HEK293T (cell line): ENCODE measurements at places on chromosomes 2 and 18.

DNA sequence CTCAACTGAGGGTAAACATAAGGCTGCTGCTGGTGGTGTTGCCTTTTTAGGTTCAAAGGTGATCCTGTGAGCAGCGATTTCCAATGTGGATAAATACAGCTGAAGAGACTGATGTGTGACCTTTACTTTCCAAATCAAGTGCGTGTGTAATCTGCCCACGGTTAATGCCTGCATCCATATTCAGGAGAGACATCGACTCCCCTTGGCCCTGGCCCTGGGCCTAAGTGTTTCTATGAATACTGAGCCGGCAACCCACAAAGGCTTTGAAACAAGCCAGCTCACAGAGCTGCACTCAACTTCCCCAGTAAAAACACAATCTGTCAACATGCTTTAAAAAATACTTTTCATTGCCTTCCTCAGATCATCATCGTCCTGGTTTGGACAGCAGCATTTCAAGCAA lies 1026.6 kb downstream of the TMEM182 start:
- DNase-seq, result no peak

GRCh38 chr2:119483896-119484718 lies 40.2 kb downstream of the SCTR start:
- no peak for DNase-seq

- DNase-seq, result no peak
These were observed 164.2 kb upstream of the KLHL14 start for GRCh38 chr18:32937066-32937465.

- no peak for DNase-seq
These were observed 221.4 kb upstream of the TFPI start for GRCh38 chr2:187775651-187776050.

- DNase-seq, result no peak
These were observed 363.4 kb upstream of the SOX11 start for GRCh38 chr2:5328826-5329225.

- DNase-seq, result no peak
These were observed 49.6 kb upstream of the KLF7 start for GRCh38 chr2:207215308-207215707.

DNA sequence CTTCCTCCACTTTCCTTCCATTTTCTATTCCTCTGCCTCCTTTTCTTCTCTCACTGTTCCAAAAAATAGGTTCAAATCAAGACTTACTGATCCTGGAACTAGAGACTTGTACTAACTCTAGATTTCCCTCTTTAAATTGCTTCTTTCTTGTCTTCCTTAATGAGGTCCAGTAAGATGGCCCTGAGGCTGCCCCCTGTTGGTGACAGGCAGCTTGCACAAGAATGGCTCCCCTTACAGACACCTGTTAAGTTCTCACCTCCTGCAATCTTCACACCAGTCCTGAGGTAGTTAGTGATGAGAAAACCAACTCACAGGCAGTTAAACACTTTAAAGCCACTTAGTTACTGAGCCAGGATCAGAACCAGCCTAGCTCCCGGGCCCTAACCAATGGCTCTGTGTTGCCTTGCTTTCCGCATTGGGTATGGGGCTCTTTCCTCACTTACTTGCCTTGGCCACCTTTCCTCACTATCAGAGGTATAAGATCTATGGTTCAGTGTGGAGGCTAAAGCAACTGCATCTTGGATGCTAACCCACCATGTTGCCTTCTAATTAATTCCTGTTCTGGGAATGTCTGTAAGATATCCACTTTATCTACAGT lies 130.6 kb downstream of the AKAIN1 start:
- peak; percentile 7 for DNase-seq

GRCh38 chr2:31302940-31303563 lies 69.1 kb downstream of the EHD3 start:
- no peak for DNase-seq

DNA sequence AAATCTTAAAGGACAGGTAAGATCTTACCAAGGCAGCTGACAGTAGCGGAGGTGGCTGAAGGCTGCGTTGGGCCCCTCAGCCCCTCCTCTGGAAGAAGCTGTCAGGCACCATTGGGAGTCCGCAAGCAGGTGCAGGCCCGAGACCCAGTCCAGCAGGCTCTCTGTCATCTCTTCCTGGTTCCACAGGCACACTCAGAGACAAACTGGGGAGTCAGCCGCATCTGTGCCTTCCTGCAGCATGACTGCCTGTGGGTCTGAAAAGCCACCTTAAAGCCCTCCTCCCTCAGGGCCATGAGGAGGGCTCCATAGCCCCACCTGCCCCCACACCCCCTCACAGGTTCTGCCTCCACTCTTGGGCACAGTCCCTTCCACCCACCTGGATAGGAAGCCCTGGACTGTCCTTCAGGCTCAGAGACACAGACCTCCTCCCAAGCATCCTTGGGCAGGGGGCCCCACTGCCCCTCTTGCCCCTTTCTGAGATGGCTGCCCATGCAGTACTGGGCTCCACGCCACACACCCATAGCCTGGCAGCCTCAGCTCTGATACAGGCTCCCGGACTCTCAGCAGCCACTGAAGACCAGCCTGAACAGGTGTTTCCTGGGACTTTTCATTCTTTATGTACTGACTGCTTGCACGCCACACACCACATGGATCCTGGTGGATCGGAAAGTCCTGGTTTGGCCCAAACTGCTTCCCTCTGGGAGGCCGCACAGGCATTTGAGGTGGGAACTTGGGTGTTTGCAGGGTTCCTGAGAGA lies 239.8 kb downstream of the SEPTIN10 start:
- DNase-seq, result no peak

DNA sequence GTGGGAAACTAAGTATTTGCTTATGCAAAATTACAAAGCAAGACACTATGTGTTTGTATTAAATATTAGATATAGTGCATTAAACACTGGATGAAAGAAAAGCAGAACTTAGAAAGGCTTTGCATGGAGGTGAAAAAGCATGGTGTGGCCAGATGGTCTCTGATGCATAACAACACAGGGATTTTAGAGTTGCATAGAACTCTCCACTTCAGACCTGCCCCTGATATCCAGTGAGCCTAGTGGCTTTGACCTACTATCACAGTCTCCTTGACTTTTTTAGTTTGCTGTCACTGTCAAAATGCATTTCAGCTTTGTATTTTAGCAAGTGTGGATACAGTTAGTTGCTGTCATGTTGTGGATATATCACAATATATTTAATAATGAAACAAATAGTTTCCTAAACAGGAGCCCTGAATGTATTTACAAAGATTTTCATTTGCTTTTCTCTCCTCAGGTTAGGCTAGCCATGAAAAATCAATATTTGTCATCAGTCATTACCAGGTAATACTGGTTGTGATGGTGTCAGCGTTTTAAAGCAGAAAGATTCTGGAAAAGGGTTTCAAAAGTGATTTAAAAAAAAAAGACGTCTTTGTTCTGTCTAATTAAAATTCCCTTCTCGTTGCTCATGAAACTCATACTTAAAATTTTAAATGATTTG lies 5.2 kb downstream of the CSRNP3 start:
- DNase-seq, result no peak

DNA sequence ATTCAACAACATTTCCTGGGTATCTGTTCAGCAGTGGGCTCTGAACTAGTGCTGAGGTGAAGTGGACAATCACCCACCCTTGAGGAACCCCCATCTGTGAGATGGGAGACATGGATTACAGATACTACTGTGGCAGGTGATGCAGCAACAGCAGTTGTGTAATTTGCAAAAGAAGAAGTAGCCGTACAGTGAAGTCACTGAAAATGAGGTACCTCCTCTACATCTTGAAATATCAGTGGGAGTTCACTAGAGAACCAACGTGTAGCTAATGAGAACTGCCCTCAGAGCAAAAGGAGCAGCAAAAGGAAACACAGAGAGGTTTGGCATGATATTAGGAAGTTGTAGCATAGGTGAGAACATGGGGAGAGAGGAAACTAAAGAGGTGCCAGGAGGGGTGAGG lies 41.3 kb downstream of the VSNL1 start:
- DNase-seq, result no peak

DNA sequence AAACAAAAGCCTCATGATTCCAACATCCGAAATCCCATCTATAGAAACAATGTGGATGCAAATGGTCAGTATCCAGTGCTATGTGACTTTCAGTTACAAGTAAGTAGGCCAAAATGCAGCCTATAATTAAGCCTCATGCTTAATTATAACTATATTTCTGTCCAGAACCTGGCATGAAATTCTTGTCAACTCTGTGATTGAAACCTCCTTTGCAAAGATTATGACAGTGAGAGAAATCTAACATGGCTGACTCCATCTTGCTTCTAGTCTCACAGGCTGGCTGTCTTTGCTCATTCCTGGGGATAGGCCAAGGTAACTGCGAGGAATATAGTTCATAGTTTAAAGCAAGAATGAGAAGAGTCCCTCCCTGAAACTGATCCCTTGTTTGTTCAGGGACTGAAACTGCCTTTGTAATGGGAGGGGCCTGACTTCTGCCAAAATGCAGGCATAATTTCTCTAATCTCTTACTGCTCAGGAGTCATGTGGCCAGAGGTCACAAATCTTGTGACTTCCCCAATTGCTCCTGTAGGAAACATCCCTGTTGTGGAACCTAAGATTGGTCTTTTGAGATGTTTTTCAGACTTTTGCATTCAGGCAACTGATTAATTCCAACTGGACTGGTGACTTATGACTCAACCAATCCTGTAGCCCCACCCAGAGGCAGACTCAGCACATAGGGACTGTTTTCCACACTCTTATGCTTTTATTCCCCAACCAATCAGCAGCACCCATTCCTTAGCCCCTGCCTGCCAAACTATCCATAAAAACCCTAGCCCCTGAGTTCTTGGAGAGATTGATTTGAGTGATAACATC lies 84.5 kb upstream of the TLK1 start:
- no peak for DNase-seq

DNA sequence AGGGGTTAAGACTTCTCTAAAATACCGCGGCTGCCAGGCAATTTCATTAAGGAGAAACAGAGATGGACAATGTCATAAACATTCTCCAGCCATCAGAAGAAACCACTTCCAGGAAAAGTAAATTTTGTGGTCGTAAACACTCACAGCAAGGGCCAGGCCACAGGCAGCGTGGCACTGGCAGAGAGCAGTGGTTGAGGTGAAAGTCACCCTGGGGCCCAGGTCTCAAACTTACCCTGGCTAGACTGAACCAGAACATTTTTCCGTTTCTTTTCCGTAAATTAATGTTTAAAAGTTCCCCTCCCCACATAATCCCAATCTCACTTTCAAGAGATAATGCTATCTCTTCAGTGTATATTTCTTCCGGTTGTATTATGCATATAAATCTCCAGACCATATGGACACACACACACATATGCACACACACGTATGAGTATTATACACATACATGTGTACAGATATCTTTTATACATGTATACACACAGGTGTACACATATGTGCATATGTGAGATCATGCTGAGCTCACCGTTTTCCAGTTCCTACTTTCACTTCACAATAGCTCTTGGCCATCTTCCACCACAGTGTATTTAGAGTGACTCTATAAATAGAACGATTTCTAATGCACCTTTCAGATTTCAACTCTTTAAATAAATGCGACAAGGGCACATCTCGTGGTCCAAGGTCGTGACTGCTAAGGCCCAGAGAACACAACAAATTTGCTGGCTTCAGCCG lies 90.1 kb downstream of the MALT1 start:
- no peak for DNase-seq

DNA sequence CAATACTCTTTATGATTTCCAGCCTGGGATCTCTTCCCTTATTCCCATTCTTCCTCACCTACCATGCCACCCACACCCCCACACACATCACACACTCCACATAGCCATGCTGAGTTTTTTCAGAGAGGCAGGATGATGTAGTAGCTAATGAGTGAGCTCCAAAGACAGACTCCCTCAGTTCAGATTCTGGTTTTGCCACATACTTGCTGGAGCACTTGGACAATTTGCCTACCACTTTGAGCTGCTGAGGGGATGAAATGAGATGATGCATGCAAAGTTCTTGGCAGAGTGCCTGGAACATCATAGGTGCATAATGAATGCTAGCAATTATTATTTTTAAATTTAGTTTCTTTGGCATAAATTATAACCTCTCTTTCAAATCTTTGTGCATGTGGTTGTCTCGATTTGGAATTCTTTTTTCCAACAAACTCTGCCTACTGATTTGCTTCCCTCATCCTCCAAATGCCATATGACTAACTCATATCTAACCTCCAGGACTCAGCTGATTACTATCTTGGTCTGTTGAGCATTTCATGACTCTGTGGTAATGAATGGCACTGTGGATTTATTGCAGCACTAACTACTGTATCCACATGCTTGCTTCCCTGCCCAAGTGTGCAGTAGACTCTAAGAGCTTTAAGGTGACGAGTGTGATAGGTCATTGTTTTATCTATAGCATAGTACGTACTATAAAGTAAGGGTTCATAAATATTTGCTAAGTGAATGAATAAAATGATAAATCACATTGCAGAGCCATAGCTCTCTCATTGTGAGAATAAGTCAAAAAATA lies 99.1 kb downstream of the TACR1 start:
- no peak for DNase-seq

GRCh38 chr18:49668574-49669275 lies 106.9 kb downstream of the LIPG start:
- DNase-seq, result no peak

DNA sequence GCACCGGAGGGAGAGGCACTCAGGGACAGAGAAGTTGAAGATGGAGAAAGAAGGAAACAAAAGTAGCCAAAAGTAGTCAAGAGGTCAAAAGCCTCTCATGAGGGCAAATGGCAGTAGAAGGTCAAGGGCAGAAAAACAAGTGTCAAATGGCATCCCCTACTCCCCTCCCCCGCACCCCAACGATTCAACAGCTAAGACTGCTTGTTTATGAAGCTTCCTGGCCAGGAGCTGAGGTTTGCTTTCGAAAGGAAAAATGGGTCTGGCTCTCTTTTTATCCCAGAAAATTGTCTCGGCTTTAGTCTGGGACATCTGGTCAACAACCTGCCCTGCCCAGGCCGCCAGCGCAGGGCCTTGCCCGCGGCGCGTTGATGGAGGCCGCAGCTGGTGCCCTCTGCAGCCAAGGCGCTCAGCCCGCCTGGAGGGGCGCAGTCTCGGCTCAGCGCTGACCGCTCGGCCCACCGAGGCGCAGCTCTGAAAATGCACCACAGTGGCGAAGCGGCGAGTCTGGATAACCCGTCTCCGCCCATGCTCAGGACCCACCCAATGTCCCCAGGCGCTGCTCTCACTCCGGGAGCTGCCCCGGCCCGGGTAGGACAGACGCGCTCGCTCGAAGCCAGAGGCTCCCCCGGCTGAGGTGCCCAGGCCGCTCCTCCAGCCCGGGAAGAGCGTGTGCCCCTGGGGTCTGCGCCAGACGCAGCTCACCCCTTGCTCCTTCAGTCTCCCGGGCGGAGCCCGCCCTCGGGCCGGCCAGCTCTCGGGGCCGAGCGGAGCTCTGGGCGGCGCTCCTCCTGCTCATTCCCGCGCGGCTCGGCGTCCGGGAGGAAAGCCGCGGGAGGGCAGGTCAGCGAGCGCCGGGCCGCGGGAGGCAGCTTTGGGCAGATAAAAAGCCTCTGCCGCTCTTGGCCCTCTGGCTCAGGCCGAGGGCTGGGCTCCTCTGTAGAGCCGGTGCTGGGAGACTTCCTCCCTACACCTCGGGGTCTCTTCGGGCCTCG lies 1.8 kb upstream of the TBR1 start:
- DNase-seq, result peak; percentile 56

GRCh38 chr2:133497270-133497893 lies 70.9 kb downstream of the NCKAP5 start:
- no peak for DNase-seq

GRCh38 chr2:240374085-240374907 lies 61.2 kb upstream of the GPC1 start:
- no peak for DNase-seq

GRCh38 chr2:150944315-150944714 lies 317.3 kb downstream of the RBM43 start:
- DNase-seq, result no peak

GRCh38 chr2:19809206-19809605 lies 92.6 kb downstream of the TTC32 start:
- no peak for DNase-seq

GRCh38 chr18:29226213-29226612 lies 1049.3 kb upstream of the CDH2 start:
- no peak for DNase-seq
